ENCODE measurements at places on chromosomes 2 and 18. TPM values are rescaled to one million over a fixed set of nuclear protein-coding genes. Genes with fewer than 3 reads are reported as not detected.

REG1B gene
- not detected for total RNA-seq

RNF181 gene
- total RNA-seq: 106 TPM

CCDC148 gene
- 0.49 TPM for total RNA-seq

TXNDC9 gene
- 25.9 TPM for total RNA-seq

UGT1A5 gene
- total RNA-seq: 2.4 TPM

DNA sequence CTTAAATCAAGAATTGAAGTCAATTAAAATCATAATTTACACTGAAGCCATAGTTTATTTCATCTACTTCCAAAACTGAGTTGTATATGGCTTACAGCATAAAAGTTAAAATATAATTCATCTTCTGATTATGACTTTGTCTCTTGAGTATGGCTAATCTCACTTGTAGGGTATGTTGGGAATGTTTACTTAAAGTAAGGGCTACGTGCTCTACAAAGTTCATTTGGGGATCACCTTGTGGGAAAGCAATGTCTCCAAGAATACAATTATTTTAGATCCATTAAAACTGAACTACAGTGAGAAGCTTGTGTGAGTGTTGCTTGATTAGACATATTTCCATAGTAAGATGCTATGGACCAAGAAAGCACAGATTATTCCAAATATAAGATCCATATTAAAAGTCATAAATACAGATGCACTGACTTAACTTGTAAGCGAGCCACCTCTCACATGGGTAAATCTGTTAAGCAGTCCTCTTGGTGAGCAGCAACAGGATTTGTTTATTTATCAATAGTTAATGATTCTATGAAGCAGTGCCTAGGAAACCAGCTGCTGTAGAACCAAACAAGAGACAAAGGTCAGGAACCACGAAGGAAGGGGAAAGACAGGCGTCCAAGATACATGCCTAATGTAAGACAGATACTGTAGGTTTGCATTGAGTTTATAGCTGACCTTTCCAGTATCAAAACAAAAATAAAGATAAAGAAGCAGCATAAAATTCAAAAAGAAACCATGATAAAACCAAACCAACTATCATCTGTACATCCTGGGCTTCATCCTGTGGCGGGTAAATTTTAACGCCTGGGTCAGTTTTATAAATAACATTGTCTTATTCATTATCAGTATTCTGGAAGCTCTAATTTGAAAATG lies 24.8 kb downstream of the DSG4 start:
- H3K27ac ChIP-seq: peak overlapping the region; percentile 68
- H3K36me3 ChIP-seq: no peaks in the 10 kb centered on the region
- H3K4me3 ChIP-seq: no peak overlapping the region
- H3K4me1 ChIP-seq: no peaks in the 10 kb centered on the region
- no peaks in the 10 kb centered on the region for H3K27me3 ChIP-seq
- DNase-seq: peak; percentile 35

- H3K4me1 ChIP-seq: no peaks in the 10 kb centered on the region
- H3K4me3 ChIP-seq: peak overlapping the region; percentile 46
- peak; percentile 23 for DNase-seq
- H3K27ac ChIP-seq: no peak overlapping the region
These were observed 611 bp downstream of the TCF7L1 start for GRCh38 chr2:85133751-85134254.

- no peak overlapping the region for H3K27ac ChIP-seq
- H3K4me3 ChIP-seq: no peak overlapping the region
- H3K4me1 ChIP-seq: no peaks in the 10 kb centered on the region
- no peak for DNase-seq
- no peaks in the 10 kb centered on the region for H3K36me3 ChIP-seq
- no peaks in the 10 kb centered on the region for H3K27me3 ChIP-seq
These were observed 9.0 kb upstream of the CIB4 start for GRCh38 chr2:26649992-26650712.

GRCh38 chr2:55425431-55425831 lies 5.8 kb upstream of the CCDC88A start:
- H3K36me3 ChIP-seq: no peaks in the 10 kb centered on the region
- no peaks in the 10 kb centered on the region for H3K27me3 ChIP-seq
- no peaks in the 10 kb centered on the region for H3K4me1 ChIP-seq
- no peak overlapping the region for H3K4me3 ChIP-seq
- no peak for DNase-seq

GRCh38 chr2:159078443-159078842 lies 110.0 kb downstream of the TANC1 start:
- no peak for DNase-seq
- no peaks in the 10 kb centered on the region for H3K36me3 ChIP-seq

DNA sequence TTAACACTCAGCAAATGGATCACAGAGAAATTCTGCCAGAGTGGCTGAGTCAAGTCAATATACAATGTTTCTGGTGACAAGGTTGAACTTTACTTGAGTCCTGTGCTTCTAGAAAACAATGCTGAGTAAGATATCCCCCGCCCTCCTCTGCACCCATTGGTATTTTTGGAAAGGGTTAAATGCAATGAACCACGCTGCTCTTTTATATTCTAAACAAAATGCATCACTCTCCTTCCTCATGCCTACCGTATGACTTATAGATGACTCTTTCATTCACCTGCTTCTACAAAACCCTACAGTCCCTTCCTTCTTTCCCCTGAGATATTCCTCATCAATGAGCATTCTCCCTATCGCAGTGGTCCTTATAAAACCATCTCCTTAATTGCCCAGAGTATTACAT lies 168.8 kb downstream of the TXNL1 start:
- DNase-seq: no peak
- H3K36me3 ChIP-seq: no peaks in the 10 kb centered on the region
- H3K27ac ChIP-seq: no peak overlapping the region
- no peaks in the 10 kb centered on the region for H3K27me3 ChIP-seq
